NCI-H1048 (cell line): ENCODE measurements at places on chromosomes 2 and 18.
A peak's percentile ranks its signal among the peaks of the same experiment; 100 is the strongest.

DNA sequence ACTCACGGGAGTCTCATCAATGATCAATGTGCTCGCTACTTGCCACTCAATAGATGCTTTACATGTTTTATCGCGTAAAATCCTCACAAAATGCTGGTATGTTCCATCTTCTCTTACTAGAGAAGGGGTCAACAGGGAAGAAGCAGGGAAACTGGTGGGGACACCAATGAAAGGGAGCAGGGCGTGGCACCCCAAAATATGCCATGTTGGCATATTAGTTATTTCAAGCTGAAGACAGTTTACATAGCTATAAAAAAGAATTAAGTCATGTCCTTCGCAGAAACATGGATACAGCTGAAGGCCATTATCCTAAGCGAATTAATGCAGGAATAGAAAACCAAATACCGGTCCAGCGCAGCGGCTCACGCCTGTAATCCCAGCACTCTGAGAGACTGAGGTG is 8.1 kb upstream of the ZNF236 start:
- DNase-seq = no peak

- no peak for DNase-seq
These were observed 263.6 kb downstream of the ZNF516 start for GRCh38 chr18:76231402-76231801.

DNA sequence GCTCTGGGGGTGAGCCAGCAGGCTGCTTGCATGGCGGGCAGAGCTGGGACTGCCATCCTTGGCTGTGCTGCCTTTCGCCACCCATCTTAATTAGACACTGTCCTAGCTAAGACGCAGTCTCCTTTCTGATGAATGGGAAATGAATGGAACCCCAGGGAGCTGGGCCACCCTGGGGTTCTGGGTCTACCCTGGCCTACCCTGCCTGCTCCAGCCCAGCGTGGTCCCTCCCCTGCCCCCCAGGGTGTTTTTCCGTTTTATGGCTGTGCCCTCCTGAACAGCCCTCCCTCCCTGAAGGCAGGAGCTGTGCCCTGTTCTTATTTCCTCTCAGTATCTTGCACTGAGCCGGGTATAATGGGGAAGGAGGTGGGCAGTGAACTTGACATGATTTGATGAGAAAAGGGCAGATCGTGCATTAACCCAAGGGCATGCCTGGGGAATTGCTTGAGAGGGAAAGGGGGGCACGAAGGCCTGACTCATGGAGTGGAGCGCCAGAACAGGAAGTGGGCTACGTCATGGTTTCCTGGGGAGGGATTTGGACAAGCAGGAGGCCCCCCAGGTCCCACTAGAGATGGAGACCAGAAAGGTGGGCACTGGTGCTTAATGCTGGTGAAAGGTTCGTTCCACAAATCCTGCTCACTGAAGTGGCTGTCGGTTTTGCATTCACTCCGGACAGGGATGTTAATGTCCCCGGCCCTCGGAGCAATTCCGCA is 165.0 kb downstream of the KLHL29 start:
- DNase-seq = no peak

- DNase-seq = no peak
These were observed 97.2 kb upstream of the PKDCC start for GRCh38 chr2:41950666-41950960.

- DNase-seq = no peak
These were observed 107.3 kb upstream of the IL1R2 start for GRCh38 chr2:101884423-101884822.

DNA sequence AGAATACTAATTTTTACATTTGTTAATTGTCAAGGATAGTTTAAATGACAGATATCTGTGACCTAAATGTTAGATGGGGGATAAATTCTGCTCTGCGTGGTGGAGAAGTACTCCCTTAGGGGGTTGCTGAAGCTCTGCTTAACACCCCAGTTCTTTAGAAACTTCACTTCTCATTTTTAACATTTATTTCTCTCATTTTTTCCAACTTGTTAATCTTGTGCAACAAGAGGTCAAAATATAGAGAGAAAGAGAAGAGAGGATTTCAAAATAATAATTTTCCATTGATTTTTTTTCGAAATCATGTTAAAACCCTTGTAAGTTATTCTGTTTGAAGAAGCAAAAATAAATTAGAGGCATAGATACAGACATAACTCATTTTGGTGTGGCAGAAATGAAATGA is 61.3 kb upstream of the SLC8A1 start:
- DNase-seq = no peak

DNA sequence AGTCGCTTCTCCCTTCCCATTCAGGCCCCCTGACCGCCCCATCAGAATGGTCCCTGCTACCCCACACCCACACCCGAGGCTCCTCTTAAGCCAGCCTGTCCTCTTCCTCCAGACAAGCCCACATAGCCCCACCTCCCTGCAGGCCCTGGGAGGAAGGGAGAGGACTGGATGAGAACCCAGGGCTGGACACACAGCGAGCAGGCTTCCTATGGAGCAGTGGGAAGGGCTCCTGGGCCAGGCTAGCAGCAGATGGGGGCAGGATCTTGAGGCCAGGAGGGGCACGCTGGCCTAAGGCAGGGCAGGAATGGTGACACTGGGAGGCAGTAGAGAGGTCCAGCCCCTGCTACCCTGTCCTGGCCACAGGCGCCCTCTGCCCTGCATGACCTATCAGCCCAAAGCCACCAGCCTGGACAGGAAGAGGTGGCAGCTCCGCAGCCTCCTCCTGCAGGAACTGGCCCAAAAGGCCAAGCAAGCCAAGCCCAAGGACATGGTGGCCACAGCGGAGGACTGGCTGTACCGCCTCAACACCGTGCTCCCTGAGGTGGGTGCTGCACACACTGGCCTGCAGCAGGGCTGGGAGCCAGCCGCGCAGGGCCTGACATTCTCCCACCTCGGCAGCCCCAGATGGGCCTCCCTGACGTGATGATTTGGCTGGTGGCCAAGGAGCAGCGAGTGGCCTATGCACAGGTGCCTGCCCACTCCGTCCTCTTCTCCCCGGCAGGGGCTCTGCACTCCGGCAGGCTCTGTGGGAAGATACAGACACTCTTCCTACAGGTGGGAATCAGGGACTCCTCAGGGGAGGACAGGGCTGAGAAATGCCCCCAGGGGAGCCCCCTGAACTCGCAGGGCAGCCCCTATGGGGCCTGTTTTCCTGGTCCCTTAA is 43.3 kb downstream of the FER1L5 start:
- no peak for DNase-seq

- no peak for DNase-seq
These were observed 1.4 kb downstream of the FZD5 start for GRCh38 chr2:207768168-207768865.

- DNase-seq = no peak
These were observed 95.5 kb upstream of the COL3A1 start for GRCh38 chr2:188878716-188879115.

DNA sequence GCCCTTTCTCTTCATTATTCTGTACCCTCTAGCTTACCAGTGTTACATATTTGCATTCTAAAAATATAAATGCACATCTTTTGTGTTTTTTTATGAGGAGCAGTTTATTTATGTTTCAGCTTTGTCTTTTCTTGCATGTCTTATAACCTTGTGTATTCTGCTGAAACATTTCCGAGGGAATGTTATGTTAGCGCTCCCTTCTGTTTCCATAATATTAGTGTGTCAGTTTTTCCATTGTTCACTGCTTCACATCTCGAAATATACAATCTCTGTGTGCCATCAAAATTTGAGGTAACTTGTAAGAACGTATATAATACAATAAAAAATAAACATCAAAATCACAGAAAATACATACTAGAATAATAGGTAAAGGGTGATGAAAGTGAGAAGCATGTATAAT is 153.3 kb downstream of the PKP4 start:
- no peak for DNase-seq

DNA sequence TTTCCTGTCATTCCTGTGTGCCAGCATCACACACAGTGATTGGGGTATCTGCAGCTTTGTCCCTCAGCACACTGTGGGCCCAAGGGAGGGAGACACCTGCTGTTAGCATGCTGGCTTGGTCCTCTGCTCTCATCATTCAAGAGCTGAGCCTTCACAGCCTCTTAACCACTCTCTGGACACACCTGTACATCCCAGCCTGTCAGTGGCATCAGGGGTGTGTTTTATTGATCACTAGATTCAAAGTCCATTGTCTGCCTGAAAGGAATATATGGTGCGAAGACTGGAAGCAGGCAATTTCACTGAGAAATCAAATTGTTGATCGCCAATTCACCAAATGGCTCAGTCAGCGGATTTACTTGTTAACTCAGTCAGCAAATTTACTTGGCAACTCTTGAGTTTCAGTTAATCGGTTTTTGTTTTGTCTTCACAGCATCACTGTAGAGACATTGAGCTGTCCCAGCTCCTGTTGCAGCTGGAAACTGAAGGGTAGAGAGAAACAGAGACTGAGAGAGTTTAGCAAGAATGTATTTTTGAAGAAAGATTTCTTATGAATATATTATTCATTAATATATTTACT is 56.3 kb upstream of the TMEM200C start:
- no peak for DNase-seq

DNA sequence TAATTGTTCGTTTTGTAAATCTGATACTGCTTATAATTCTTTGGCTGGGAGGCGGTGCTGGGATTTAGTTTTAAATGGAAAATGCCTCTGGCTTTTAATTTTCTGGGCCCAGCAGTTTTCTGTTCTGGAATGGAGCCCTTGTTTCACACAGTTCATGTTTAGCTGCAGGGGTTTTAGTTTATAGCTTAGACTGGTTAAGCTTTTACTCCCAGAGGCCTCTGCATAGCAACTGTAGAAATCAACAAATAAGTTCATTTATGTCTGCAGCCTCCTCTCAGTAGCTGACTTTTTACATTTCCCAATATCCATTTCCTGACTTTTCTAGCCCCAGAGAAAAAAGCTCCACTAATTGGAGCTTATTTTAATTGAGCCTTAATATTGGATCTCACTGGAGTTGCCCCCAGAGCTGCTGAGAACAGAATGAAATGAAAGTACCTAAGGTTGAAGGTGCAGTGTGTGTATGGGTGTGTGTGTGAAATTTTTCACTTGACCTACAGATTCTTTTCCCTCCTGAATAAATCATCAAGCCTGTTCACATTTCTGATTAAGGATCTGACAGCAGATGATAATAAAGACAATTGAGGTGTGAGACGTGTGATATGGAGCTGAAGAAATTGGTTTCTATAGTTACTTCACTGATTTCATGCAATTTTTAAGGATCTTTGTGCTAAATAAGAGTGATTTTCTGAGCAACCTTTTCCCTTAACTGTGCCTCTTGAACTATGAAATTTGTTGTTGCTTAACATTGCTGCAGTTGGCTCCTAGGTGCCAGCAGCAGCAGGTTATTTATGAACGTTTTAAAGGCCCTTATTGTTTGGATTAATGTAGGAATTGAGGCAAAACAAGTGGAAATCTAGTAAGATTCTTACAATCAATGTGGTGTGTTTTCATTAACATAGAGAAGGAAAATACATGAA is 109.6 kb downstream of the TAF4B start:
- DNase-seq = peak; percentile 21

DNA sequence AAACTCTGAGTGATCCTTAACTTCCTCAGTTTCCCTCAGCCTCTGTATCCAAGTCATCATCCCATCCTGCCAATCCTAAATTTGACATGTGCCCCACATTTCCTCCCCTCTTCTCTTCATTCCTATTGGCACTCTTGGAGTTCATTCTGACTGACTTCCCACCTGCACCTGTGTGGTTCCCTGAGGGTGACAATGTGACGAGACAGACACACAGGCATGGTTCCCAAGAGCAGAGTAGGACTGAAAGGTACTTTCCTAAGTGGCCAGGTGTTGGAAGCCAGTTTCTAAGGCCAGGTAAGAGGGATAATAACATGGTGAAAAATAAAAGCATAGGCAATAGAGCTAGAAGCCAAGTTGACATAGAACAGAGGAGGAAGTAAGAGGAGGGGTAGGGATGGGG is 24.2 kb upstream of the REG3G start:
- DNase-seq = no peak

GRCh38 chr2:11738589-11739436 is 7.6 kb upstream of the LPIN1 start:
- DNase-seq = no peak

- DNase-seq = no peak
These were observed 263.2 kb downstream of the EN1 start for GRCh38 chr2:118584062-118584749.

DNA sequence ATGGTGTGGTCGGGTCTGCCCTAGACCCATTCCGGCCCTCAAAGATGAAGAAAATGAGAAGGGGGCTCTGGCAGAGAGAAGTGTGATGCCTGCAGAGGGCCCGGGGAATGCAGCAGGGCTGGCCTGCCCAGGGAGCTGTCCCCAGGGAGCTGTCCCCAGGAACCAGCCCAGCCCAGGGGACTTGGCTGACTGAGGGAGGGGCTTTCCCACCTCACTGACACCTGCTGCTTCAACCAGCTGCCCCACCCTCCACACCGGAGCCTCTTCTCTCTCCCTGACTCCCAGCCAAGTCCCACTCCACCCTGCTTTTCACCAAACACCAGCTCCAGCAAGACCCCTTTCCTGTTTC is 111.2 kb downstream of the STPG4 start:
- no peak for DNase-seq

DNA sequence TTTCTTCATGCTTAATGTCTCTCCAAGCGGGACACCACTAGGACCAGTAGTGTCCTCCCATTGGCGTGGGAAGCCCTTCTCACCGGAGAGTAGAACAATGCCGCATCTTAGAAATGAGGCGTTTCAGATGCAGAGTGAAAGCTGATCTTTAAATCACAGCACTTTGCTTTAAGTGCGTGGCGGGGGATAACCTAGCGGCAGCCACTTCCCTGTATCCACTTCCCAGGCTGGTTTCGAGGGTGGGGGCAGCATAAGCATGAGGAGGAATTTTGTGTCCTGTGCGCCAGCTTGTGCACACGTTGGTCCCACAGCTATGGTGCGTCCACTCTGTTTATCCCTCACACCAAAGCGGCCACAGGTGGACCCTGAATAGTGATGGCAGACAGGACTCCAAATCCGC is 63.1 kb downstream of the MBP start:
- no peak for DNase-seq

DNA sequence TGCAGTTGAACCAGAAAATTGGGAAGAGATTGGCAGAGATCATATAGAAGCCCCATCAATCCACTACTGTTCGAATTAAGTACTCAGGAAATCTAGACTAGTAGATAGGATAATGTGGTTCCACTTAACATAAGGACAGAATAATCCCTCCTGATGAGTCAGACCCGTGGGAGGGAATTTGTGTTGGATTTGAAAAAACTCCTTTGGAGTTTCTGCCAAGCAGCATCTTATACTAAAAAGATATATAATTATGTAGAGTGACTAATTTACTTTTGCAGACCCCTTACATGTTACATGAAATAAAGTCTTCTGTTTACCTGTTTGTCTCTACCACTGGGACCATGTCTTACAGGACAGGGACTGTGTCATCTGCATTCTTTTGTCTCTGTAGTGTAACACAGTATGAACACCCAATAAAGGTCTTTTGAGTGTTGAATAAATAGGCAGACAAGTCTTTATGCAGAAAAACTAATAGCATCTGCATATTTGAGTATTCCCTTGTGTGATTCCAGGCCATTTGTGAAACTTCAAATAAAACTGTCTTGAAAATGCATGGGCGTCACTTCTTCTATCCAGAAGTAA is 122.6 kb upstream of the DNAJC10 start:
- no peak for DNase-seq
